ENCODE measurements at places on chromosomes 7 and 10.

DNA sequence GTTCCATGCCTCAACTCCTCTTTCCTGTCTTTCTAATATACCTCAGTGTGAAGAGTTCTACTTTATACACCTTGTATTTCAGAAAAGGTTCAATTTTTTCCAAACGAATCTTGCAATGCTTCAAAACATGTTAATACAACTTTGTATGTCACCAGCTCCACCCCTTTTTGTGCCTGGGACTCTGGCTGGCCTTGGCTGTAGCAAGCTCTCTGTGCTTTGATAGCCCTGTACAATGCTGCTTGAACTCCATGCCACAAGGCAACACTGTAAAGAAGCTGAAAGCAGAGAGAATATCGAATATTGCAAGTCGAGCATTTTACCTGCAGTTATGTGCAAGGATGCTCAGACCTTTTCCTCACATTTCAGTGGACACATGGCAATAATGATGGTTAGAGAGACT lies 52.5 kb downstream of the PANK1 start:
- no peak for DNase-seq

GRCh38 chr7:155991470-155991869 lies 179.2 kb upstream of the SHH start:
- DNase-seq: no peak

- no peak for DNase-seq
Measured at GRCh38 chr7:134798155-134798554, 18.7 kb downstream of the CALD1 start.

- no peak for DNase-seq
Measured at GRCh38 chr7:17832820-17833355, 107.4 kb downstream of the SNX13 start.

DNA sequence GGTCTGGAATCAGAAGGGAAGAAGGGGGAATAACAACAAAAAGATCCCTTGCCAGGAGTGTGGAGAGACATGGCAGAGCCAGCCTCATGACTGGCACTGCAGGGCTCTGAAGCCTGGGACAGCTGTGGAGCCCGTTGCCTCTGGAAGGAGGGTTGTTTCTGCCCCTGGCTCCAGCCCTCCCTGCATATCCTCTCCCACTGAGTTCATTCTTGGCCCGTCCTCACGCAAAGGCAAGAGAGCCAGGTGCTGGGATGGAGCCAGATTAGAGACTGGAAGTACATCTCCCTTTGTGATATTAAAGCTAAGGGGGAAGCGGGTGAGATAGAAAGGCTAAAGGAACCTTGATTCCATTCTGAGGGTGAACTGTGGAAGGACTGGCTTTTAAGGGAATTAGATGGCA lies 141.5 kb upstream of the NPVF start:
- DNase-seq: peak; percentile 85
